ENCODE measurements at places on chromosomes 4 and X.

- no peak for DNase-seq
Measured at GRCh38 chr4:142452161-142452855, 393.8 kb downstream of the INPP4B start.

DNA sequence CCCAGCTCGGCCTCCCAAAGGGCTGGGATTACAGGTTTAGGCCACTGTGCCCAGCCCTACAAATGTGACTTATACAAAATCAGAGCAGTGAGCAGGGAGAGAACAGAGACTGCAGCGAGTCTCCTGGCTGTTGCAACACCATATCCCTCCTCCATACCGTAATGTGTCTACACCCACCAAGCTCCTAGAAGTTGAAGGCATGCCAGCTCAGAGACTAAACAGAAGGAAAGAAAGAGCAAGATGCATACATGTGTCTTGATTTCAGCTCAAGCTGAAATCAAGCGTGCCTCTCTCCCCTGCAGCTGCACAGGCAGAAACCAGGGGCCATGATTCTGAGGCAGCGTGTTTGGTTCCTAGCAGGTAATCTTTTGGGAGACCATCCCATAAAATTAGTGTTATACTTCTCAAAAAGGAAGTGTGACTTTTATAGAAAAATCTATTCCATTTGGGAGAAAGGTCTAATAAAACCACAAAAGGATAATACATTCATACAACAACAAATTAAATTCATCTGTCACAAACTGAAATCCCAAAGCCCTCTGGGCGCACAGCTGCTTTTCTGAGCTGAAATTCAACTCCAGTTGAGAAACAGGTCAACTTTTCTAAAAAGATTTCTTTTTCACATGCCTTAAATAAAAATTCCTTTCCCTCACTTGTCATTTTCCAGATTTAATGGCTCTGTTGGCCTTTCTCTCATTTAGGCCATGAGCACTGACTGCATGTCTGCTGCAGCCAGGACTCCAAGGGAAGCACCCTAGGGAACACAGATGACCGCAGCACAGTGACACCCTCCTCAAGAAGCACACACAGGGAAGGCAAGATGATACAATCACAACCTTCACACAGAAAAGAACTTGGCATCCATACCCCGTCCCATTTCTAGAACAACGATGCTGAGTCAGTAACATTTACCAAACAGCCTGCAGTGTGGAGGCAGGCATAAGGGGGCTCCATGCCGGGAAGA is 34.4 kb downstream of the AFAP1 start:
- no peak for DNase-seq

- DNase-seq = no peak
Measured at GRCh38 chrX:7680181-7680580, 162.8 kb upstream of the VCX start.

DNA sequence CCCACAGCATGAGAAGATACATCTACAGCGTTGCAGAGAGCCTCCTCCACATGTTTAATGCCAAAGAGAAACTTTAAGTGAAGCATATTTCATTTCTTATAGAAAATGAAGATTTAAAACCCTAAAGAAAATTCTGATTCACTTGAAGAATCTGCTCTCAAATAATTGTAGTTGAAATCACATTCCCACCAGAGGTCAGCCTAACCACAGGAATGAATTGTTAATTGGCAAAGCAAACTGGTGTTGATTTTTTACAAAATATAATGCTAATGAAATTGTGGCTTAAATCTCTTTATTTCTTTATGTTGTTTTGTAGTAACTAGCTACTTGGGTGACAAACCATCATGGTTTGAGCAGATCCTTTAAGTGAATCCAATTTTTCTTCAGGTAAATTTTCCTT is 31.1 kb upstream of the WDR17 start:
- no peak for DNase-seq

DNA sequence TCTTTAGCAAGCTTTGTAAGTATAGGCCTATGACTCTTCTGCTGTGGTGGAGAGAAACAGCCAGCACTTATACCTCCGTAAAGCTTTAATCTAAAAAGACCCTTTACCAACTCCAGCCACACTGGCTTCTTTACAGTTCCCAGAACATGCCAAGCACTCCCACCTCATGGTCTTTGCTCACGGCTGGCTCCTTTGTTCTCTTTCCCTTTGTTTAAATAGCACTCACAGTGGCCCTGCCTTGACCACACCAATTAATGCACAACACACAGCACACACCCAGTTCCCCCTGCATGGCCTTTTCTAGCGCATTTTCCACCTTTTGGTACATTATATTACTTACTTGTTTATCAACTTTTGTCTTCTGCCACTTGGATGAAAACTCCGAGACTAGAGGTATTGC is 18.9 kb downstream of the PPID start:
- DNase-seq = no peak

DNA sequence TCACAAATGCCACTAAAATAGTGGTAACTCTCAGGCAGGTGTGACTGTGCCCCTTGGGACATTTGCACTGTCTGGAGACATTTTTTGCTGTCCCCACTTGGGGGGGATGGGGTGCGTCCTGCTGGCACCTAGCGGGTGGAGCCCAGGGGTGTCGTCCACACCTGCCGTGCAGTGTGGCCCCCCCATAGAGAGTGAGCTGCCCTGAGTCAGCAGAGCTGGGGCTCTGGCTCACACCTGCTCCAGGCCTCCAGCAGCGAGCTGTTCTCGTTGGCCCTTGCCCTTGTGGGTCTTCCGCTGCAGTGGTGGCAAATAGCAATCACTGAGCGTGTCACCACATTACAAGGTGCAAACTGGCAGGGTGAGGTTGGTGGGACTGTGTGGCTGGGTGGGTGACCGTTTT is 64.6 kb downstream of the CLDN34 start:
- DNase-seq = no peak

DNA sequence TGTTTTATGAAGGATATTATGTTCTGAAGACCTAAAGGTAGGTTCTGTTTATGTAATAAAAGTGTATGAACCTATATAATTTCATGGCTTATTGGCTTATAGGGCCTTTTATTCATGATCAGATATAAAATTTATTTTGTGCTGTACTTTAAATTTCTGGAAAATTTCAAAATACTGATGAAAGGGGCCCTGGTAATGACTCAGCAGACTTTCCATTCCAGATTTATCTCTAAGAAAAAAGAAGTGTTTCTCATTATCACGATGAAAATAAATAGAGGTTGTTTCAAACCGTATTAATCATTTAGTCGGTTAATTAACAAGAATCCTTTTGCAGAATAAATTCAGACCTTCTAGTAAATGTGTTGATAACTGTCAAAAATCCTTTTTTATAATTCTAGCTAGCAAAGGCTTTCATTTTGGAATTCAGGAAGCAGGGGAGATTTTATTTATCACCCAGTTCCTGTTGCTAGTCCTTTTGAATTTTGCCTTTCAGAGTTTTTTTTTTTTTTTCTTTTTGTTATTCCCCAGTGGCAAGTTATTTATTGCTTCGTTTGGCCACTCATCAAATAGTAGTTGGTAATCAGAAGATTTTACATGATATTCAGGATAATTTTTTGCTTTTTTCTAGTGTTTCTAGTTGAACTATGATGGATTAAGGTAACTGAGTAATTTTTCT is 5.4 kb upstream of the TAPT1 start:
- no peak for DNase-seq

- no peak for DNase-seq
Measured at GRCh38 chr4:907691-908425, 24.3 kb downstream of the GAK start.

DNA sequence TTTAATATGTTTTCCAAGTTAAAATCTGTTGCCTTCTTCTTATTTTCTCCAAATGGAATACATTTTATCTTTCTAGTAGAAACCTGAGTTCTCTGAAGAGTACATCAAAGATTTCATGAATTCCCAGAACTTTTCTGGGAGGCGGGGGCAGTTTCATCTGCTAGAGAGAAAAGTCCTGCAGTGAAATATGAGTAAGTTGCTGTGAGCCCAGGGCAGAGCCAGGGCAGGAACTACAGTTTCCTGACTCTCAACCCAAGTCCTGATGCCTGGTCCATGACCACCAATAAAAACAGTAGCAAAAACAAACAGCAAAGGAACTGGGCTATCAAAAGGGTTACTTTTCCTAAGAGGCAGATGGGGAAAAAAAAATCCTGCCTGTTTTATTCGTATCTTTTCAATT is 239.4 kb upstream of the CTSO start:
- no peak for DNase-seq

GRCh38 chr4:92387459-92388069 is 83.8 kb downstream of the GRID2 start:
- peak; percentile 44 for DNase-seq

Measured in bone marrow (tissue), 2 donors.